T-helper 2 cell (primary cell): ENCODE measurements at places on chromosomes 12 and 14.

- DNase-seq, result no peak
Observed at GRCh38 chr12:114190971-114191370, 215.0 kb downstream of the TBX5 start.

- no peak for DNase-seq
Observed at GRCh38 chr12:40802656-40803055, 110.4 kb downstream of the CNTN1 start.

DNA sequence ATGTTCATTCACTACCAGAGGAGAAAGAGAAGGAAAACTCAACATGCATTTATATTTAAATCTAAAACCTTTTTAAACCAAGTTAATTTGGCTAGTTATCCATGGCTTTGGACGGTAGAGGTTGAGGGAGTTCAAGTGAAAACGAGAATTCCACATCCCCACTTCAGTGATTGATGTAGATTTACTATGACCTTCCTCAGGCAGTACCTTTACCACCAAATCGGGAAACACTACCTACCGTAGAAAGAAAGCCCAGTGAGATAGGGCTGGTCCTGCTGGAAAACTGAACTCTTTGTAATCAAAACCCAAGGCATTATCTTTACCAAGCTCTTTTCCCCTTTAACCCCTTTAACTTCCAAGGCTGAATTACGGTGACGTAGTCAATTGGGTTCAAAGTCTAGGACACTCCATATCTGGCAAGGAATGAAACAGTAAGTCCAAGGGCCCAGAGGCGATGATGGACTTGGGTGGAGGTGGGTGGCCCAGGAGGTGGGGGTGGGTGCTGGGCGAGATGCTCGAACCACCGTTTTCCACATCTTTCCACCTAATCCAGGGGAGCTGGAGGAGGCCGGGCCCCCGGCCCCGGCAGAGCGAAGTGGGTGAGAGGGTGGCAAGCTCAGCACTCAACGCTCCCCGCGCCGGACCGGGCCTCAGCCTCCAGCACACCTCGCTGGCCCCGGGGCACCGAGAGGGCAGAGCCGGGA is 618 bp downstream of the SEC23A start:
- no peak for DNase-seq

- no peak for DNase-seq
Observed at GRCh38 chr12:108037960-108038359, 91.1 kb upstream of the WSCD2 start.

- peak; percentile 69 for DNase-seq
Observed at GRCh38 chr12:123271001-123271668, 521 bp downstream of the CDK2AP1 start.
